NB4 (cell line): ENCODE measurements at places on chromosomes 5 and 9.

- no peak for DNase-seq
These were observed 7.1 kb upstream of the EGFL7 start for GRCh38 chr9:136655536-136656182.

DNA sequence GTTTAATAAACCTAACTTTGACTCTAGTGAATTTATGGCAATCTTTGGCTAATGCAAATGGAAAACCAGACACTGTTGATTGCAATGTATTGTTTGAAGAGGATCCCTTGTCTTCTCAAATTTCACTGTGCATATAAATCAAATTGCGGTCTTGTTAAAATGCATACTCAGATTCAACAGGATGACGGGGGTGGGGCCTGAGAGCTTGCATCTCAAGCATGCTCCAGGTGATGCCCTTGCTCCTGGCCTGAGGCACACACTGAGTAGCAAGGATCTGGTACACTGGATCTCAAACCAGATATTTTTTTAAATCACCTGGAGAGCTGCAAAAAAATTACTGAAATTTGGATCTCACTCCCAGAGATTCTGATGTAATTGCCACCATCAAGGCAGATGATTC is 463.7 kb downstream of the DNAH5 start:
- DNase-seq, result no peak

- DNase-seq, result no peak
These were observed 28.5 kb upstream of the HMCN2 start for GRCh38 chr9:130237076-130237475.

DNA sequence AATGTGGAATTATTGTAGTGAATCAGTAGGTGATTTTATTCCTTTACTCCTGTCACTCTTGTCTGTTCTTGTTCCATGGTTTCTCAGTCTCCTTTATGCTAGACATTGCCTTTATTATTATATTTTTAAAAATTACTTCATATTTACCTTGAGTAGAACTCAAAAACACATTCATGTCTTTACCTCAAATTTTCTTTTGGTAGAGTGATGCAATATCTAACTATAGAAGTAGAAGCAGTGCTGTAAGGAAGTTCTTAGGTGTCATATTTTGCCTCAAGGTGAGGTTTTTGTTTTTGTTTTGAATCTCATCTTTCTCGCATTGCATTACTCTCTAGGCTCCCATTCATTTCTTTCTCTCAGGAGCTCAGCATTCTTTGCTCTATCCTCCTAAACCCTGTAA is 12.2 kb downstream of the IPO11 start:
- DNase-seq, result no peak

DNA sequence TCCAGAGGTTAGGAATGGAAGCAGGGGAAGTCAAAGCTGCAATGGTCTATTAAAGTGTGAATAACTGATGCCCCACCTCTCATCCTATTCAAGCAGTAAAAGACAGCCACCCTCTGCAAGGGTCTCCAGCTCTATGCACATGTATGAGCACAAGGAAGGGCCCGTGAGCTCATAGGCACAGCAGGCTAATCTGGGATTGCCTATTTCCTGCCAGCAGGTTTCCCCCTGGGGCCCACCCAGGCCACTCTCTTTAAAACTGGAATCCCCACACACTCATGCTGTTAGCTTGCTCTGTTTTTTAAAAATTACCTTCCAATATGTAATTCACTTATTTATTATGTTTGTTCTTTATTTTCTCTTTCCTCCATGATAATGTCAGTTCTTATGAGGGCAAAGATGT is 48.7 kb upstream of the ZNF366 start:
- no peak for DNase-seq

GRCh38 chr5:25539536-25539935 is 894.8 kb upstream of the CDH10 start:
- no peak for DNase-seq

DNA sequence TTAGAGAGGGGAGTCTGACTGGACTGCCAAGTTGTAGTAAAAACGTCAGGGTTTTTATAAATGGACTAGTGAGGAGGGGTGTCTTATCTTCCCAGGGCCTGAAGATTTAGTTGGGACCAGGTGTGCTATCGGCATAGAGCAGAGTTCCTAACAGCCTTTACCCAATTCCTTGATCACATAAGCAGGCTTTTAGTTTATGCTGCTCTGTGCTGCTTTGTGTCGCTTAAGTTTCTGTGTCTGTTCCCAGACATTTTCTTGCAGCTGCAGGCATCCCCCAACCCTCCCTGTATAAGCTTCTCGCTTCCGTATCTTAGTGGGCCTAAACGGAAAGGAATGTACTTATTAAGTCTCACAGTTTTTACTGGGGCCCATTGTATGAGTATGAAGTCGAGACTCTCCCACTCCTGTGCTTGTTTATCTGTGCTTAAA is 2.6 kb upstream of the SMC5 start:
- no peak for DNase-seq

DNA sequence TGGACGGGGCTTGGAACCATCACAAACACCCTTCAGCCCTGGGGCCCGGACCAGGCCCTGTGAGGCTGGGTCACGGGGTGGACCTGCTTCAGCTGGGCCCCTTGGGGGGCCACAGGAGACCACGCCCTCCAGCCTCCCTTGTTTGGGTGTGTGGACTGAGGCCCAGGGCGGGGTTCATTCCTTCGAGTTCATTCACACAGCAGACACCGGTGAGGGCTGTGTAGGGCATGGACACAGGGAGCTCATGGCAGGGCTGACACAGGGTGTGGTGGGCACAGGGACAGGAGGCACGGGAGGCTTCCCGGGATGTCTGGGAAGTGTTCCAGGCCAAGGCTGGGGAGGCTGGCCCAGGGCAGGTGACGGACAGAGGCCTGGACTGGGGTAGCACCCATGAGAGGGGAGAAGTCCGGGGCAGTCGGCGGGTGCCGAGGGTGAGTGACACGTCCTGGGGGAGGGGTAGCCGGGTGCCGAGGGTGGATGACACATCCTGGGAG is 8.9 kb downstream of the DNLZ start:
- no peak for DNase-seq

DNA sequence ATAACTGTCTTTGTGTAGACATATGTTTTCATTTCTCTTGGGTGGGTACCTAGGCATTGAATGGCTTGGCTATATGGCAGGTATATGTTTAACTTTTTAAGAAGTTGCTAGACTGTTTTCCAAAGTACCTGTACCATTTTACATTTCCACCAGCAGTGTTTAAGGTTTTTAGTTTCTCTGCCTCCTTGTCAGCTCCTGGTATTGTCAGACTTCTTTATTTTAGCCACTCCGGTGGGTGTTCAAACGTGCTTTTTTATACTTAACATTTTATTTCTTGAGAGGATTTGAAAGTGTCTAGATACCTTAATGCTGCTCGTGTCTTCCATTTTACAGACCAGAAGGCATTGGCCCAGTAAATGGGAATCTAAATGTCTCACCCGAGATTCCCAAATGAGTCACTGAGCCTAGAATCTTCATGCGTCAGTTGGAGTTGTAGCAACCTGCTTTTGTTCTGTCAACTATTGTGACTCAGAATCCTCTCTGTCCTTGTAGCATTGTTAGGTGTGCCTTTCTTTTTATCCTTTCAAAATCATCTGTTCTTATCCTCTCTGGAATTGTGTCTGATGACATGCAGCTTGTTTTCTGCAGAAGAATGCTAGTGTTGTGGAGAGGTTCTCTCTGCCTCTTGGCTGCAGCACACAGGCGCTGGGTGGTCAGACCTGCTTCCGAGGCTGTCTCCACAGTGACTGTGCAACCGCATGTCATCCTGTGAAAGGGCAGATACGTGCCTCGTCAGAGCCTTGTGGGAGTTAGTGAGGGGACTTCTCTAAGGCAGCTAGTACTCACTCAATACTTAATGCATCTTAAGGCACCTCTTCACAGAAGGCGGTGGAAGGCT is 291.8 kb downstream of the AOPEP start:
- no peak for DNase-seq

- no peak for DNase-seq
These were observed 113.2 kb downstream of the SEC61B start for GRCh38 chr9:99335280-99335679.

- no peak for DNase-seq
These were observed 604.6 kb upstream of the RGMB start for GRCh38 chr5:98168871-98169270.

GRCh38 chr5:107430071-107430625 is 240.6 kb downstream of the EFNA5 start:
- DNase-seq, result no peak

DNA sequence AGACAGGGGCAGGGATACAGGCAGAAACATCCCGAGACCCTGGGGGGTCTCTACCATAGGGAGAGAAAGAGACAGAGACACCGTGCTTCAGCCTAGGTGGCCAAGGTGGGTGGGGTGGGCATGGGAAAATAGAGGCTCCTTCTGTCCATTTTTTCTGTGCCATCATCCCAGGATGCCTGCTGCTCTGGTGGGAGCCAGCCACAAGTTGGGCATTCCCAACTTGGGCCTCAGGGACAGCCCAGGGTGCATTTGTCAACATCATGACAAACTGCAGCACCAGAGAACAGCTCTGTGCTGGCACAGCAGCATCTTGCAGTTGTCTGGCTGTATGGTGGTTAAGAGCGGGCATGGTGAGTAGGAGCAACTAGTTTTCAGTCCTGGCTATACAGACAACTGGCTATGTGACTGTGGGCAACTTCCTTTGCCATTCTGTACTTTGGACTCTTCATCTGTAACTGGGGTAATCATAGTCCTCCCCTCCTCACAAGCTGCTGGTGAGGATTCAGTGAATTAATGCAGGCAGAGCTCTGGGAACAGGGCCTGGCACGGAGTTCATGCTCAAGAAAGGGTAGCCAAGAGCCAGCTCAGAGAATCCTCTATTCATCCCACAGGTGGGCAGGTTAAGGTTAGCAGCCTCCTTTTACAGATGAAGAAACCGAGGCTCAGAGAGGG is 100.4 kb downstream of the RGS3 start:
- DNase-seq, result no peak

DNA sequence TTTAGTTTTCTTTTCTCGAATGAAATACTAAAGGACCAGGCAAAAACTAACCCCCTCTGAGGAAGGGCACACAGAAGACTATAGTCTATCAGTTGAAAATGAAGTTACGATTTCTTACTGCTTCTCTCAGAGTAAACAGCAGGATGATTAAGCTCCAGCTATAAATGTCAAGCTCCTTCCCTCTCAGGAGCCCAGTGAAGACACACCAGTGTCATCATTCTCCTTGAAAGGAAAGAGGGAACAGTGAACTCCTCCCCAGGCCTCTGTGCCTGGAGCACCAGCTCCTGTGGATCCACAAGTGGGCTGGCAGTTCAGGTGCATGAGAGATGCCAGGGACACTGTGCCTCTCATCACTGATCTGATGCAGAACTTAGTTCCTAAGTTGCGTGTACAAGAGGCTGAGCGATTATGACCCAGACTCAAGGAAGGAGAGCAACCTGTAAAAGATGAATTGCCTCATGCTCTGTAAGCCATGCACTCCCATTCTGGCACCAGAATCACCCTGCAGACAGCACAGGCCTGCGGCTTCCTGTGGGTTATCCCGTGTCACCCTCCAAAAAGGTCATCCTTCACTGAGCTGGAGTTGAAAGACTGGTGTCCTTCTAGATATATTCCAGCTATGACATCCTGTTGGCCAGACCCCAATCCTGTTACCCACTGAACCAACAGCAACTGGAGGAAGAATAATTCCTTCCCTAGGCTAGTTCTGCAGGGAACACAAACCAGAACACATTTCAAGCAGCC is 394.0 kb downstream of the SEMA5A start:
- no peak for DNase-seq

GRCh38 chr9:81579381-81579780 is 110.0 kb downstream of the TLE1 start:
- no peak for DNase-seq

GRCh38 chr9:110114086-110114858 is 93.7 kb downstream of the C9orf152 start:
- no peak for DNase-seq

DNA sequence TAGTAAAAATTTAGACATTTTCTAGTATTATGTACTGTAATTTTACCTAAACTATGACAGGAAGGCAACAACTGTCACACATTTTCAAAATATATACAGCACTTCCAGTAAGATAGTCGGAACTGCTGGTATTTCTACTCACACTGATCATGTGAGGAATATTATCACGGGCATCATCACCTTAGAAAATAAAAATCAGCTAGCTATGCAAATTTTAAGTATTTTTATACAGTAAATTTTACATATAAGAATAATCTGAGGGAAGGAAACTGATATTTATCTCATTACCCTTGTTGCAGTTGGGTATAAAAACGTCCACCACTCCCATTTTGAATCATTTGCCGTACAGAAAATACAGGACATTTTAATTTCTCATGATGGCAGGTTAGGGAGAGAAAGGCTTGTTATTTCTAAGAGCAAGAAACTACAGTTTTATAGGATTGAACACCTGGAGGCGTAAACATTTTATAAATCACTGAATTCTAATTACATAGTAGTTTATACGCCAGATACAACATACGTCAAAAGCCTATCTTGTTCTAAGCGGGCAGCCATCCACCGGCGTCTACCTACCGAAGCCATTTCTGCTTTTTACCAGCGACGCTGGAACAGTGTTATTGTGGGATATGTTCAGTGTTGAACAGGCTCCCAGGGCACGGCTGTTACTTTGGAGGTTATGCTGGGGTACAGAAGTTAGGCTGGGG is 729 bp upstream of the TNPO1 start:
- DNase-seq, result no peak

DNA sequence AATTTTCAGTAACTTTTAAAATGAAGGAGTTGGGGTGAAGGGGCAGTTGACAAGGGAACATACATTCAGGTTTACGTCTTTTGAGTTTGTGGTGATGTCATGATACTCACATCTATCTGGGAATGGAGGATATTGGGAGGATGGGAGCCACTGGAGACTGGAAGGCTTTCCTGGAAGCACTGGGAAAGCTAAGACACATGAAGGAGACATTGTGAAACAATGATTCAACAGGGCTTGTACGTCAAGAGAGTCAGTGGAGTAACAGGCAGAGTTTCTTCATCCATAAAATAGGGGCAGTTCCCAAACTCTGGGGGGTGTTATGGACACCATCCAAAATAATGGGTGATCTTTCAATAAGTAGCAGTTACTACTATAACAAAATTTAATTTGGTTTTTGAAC is 572.8 kb downstream of the CCDC171 start:
- DNase-seq, result no peak

DNA sequence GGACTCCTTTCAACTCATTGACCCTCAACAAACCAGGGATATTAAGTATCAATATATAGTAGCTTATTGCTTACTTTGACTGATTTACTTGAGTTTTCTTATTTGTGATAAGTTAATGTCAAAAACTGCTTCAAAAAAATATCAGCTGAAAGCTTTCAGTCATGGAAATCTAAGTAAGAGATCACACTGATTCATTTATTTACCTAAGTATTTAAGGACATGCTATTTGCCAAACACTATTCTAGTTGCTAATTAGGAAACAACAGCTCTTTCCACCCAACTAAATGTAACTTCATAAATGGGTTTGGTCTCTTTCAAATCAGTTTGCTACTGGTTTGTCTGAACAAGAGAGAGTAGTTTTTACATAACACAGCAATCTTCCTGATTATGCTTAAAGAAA is 48.2 kb downstream of the CHD1 start:
- DNase-seq, result no peak

GRCh38 chr5:111252799-111253545 is 28.8 kb downstream of the CAMK4 start:
- DNase-seq, result no peak

DNA sequence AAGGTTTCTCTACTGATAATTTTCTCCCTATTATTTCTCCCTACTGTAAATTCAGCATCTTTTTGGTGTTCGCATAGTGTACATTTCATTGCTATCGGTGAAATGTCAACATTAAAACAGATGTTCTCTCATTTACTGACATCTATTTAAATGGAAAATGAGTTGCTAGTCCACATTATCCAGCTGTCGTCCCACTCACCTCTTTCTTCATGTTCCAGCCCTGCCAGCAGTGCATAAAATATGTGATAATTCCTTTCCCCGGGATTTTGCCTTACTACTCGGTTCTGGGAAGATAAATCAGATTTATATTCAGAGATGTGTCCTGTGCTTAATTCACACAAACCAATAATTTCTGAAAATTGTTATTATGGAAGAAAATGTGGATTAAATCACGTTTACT is 155.8 kb downstream of the MYO10 start:
- no peak for DNase-seq
